SJCRH30 (cell line): ENCODE measurements at places on chromosomes 6 and 20. TPM values are rescaled to one million over a fixed set of nuclear protein-coding genes. Genes with fewer than 3 reads are reported as not detected.

DNA sequence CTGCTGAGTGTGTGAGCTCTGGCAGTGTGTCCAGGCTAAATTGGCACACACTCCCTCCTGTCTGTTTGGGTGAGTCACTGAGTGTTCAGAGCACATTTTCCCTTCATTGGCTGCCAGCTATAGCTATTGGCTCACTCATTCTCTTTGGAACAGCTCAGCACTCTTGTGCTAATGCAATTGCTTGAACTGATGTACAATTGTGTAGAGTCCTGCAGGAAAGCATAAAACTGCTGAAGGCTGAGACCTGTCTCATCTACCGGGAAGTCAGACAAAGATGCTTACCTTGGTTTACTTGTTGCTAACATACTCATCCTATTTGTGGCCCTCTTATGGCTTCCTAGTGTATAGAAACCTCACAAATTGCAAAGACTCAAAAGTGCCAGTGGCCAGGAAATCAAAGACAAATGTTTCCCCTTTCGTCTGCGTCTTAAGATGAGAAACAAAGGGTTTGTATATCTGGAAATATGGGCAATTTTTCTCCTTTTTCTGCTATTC is 351.0 kb downstream of the BCKDHB start:
- no peaks in the 10 kb centered on the region for H3K36me3 ChIP-seq
- no peaks in the 10 kb centered on the region for H3K27me3 ChIP-seq
- peaks cover 8% of the 10 kb centered on the region for H3K4me1 ChIP-seq
- no peak overlapping the region for H3K4me3 ChIP-seq
- H3K27ac ChIP-seq, result no peak overlapping the region
- DNase-seq, result no peak

GRCh38 chr6:83341765-83342164 is 89.1 kb downstream of the ME1 start:
- no peak for DNase-seq
- H3K36me3 ChIP-seq, result no peaks in the 10 kb centered on the region
- H3K4me3 ChIP-seq, result no peak overlapping the region

GRCh38 chr20:1637755-1638154 is 17.9 kb upstream of the SIRPB1 start:
- H3K4me1 ChIP-seq, result no peaks in the 10 kb centered on the region
- H3K27ac ChIP-seq, result no peak overlapping the region
- no peak overlapping the region for H3K4me3 ChIP-seq
- H3K27me3 ChIP-seq, result peaks cover 4% of the 10 kb centered on the region; the same call in 1 of the 2 replicates
- no peaks in the 10 kb centered on the region for H3K36me3 ChIP-seq

- no peaks in the 10 kb centered on the region for H3K27me3 ChIP-seq
- H3K4me1 ChIP-seq, result no peaks in the 10 kb centered on the region
- H3K36me3 ChIP-seq, result no peaks in the 10 kb centered on the region
- no peak overlapping the region for H3K27ac ChIP-seq
- no peak overlapping the region for H3K4me3 ChIP-seq
These were observed 615.5 kb downstream of the C6orf118 start for GRCh38 chr6:164693944-164694343.

- peaks cover 6% of the 10 kb centered on the region for H3K4me1 ChIP-seq
- H3K4me3 ChIP-seq, result no peak overlapping the region
- H3K36me3 ChIP-seq, result no peaks in the 10 kb centered on the region
- H3K27ac ChIP-seq, result no peak overlapping the region
- H3K27me3 ChIP-seq, result peaks cover 50% of the 10 kb centered on the region
These were observed 19.7 kb upstream of the NTSR1 start for GRCh38 chr20:62688855-62689460.

DNA sequence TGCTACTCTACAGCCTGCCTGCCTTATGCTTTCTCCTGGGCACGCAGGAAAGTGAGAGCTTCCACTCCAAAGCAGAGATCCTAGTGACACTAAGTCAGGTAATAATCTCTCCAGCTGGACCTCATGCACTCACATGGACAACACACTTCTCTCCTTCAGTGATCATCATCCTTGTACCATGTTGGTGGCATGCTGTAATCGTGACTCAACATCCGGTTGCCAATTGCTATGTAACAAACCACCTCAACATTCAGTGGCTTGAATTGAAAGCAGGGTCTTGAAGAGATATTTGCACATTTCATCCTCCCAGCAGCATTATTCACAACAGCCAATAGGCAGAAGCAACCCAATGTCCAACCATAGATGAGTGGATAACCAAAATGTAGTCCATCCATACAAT is 40.3 kb upstream of the PPP1R3G start:
- H3K4me1 ChIP-seq, result peaks cover 2% of the 10 kb centered on the region; the same call in 1 of the 2 replicates
- no peak overlapping the region for H3K4me3 ChIP-seq
- H3K27ac ChIP-seq, result no peak overlapping the region
- no peaks in the 10 kb centered on the region for H3K27me3 ChIP-seq
- DNase-seq, result no peak

GRCh38 chr20:327186-328026 is 2.1 kb downstream of the SOX12 start:
- H3K27ac ChIP-seq, result peak overlapping the region; percentile 5; the same call in 1 of the 2 replicates
- peak overlapping the region; percentile 77 for H3K4me3 ChIP-seq
- peaks cover 14% of the 10 kb centered on the region for H3K4me1 ChIP-seq
- peak; percentile 95 for DNase-seq
- H3K27me3 ChIP-seq, result no peaks in the 10 kb centered on the region

DNA sequence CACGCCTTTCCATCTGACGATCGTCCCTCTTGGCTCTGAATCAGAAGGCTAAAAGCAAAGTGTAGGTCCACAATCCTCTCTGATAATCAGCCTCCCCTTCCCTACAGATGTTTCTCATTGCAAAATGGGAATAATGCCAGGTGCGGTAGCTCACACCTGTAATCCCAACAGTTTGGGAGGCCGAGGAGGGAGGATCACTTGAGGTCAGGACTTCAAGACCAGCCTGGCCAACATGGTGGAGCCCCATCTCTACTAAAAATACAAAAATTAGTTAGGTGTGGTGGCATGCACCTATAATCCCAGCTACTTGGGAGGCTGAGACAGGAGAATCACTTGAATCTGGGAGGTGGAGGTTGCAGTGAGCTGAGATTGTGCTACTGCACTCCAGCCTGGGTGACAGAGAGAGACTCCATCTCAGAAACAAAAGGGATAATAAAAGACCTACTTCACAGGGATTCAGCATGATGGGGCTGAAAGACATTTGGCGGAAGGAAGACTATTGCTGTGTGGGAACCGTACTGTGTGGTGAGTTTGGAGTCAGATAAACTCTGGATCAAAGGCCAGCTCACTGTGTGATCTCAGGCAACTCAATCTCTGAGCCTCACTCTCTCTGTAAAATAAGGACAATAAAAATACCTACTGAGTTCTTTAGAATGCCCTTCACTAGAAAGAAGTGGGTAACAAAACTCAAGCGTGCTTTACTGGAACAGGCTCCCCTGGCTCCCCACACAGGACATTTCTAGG is 15.9 kb upstream of the SLC9A8 start:
- no peak overlapping the region for H3K4me3 ChIP-seq
- no peaks in the 10 kb centered on the region for H3K27me3 ChIP-seq
- no peaks in the 10 kb centered on the region for H3K4me1 ChIP-seq
- no peak overlapping the region for H3K27ac ChIP-seq
- no peak for DNase-seq

DNA sequence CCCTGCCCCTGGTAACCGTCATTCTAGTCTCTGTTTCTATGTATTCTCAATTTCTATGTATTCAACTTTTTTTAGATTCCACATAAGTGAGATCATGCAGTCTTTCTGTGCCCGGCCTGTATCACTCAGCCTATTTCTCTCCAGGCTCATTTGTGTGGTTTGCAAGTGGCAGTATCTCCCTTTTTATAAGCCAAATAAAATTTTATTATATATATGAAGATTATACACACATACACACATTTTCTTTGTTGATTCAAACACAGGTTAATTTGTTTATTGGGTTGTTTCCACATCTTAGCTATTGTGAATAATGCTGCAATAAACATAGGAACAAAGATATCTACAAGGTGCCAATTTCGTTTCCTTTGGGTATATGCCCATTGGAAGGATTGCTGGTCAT is 571.7 kb downstream of the DHX35 start:
- no peaks in the 10 kb centered on the region for H3K36me3 ChIP-seq
- H3K4me1 ChIP-seq, result no peaks in the 10 kb centered on the region
- H3K27me3 ChIP-seq, result peaks cover 5% of the 10 kb centered on the region; the same call in 1 of the 2 replicates

DNA sequence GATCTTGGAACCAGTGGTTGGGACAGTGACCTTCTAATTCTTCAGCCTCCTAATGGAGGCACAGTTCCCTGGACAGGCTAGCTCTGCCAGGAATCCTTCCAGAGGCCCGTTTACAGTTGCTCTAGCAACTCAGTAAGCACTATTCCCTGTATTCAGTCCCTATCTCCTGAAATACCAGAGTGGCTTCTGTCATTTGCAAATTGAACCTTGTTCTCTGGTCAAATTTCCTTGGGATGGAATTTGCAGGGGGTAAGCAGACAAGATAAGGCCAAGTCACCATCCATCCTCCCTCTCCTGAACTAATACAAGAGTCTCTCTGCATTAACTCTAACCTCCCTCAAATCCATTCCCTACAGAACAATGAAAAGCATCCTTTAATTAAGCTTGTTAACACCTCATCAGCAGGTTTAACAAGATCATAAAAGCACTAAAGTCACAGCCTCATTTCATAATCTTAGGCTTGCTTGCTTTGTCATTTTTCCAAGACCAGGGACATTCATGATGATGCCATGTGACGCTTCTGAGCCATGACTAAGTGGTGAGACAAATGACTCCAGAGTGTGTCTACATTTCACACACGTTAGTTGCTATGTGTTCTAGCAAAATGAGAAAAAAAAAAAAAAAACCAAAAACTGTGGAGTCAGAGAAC is 37.1 kb downstream of the SLC22A23 start:
- DNase-seq, result no peak
- no peak overlapping the region for H3K27ac ChIP-seq
- H3K4me3 ChIP-seq, result no peak overlapping the region

DNA sequence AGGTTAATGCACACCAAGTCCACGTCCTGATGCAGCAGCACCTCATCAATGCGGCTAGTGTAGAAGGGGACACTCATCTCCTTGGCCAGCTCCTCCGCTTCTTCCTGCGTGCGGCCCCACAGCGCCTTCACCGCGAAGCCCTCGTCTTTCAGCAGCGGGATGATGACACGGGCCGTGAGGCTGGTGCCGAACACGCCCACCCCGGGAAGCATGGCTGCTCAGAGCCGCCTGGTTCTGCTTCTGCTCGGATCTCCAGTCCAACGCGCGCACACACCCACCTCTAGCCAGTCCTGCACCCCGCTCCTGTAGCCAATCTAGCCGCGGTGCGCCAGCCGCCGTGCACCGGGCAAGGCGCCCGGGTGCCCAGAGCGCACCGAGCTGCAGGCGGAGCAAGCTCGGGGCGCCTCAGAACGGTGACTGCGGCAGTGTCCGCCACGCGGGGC is 700 bp downstream of the GFOD1 start:
- H3K27ac ChIP-seq, result no peak overlapping the region
- H3K4me1 ChIP-seq, result no peaks in the 10 kb centered on the region
- DNase-seq, result peak; percentile 17
- no peaks in the 10 kb centered on the region for H3K27me3 ChIP-seq
- peak overlapping the region; percentile 73 for H3K4me3 ChIP-seq

DNA sequence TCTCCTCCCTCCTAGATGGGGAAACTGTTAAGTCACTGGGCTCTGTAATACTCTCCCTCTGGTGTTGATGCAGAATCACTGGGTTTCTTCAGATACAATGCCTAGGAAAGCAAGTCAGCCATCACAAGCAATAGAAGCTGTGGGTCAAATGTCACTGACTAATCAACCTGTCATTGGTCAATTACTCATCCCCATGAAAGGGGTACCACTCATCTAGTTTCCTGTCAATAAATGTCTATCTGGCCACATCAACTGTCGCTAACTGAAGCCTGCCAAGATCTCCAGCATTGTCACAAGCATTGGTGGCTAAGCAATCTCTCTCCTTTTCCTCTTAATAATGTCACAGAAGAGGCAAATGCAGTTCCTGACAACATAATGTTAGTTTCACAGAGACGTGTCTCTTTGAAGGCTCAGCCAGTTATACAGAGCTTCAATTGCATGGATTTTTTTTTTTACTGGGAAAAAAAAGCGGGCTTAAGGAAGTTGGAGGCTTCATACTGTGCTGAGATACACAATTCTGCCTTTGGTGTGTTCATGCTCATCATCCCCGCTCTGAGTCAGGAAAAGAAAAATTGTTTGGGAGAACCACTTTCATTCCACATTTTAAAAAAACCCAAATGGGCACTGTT is 355.9 kb downstream of the BTBD9 start:
- peaks cover 41% of the 10 kb centered on the region for H3K4me1 ChIP-seq
- DNase-seq, result no peak
- H3K4me3 ChIP-seq, result no peak overlapping the region
- no peaks in the 10 kb centered on the region for H3K36me3 ChIP-seq
- no peaks in the 10 kb centered on the region for H3K27me3 ChIP-seq

Gene PNLDC1
- total RNA-seq, result not detected in 2 replicates

Gene BNIP5
- 0.04 TPM in 1 of 2 replicates, not detected in the other for total RNA-seq

Gene C20orf202
- not detected in 2 replicates for total RNA-seq

Gene TOP1
- 67.0 and 71.9 TPM in 2 replicates for total RNA-seq

Gene MYBL2
- 181 and 191 TPM in 2 replicates for total RNA-seq

Gene MEI4
- not detected in 2 replicates for total RNA-seq

Gene SNX5
- total RNA-seq, result 186 and 235 TPM in 2 replicates

Gene SDCBP2
- total RNA-seq, result 0.71 TPM in 2 replicates

Gene MAFB
- total RNA-seq, result not detected in 2 replicates
